ENCODE measurements at places on chromosomes 2 and 18.

DNA sequence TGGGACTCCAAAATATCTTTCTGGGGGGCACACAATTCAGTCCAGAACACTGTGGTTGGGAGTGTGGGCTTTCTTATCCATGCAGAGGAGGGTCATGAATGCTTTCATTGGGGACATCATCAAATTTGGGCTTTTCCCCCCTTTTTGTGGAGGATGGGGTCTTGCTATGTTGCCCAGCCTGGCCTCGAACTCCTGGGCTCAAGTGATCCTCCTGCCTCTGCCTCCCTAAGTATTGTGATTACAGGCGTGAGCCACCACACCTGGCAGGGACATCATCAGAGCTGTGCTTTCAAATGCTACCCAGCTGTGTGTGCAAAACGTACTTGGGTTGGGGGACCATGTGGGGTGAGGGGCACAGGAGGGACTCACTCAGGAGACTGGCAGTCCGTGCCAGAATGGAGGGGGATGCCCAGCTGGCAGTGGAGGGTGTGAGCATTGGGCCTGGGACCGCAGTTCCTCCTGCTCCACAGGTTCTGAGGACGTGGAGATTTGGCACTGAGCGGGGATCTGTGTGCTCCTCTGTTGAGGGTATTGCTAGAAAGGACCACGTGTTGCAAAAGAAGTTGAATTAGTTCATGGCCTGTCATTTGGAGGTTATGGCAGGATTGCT is 24.4 kb downstream of the EMILIN2 start:
- no peak for DNase-seq

DNA sequence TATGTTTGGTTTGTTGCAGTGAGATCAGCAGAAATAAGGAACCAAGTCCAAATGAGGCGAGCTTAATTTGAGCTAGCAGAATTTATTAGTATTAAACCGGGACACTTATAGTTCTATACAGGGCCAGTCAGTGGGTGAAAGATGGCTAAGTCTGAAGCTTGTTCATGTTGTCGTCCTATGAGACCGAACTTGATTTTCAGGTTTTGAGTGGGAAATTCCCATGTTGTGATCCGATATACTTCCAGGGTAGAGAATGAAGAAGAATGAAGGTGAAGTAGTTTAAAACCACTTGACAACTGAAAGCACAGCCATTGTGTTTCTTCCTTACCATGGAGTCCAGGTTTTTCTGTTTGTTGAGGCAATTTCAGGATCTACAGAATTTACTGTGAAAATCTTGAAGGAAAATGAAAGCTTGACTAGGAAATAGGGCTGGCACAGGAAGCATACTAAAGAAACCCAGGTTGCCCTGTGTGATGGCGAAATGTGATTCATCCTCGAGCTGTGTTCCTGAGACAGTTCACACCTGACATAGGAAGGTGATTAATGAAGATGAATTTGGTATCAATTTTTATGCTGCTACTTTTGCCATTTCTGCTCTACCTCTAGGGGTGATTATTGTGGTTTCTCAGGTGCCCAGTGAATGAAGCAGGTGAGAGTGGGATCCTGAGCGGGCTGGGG is 37.6 kb upstream of the MGAT5 start:
- no peak for DNase-seq

GRCh38 chr2:127411653-127412369 is 6.4 kb upstream of the PROC start:
- DNase-seq, result no peak

- no peak for DNase-seq
These were observed 28.8 kb upstream of the EVA1A start for GRCh38 chr2:75589391-75590105.

DNA sequence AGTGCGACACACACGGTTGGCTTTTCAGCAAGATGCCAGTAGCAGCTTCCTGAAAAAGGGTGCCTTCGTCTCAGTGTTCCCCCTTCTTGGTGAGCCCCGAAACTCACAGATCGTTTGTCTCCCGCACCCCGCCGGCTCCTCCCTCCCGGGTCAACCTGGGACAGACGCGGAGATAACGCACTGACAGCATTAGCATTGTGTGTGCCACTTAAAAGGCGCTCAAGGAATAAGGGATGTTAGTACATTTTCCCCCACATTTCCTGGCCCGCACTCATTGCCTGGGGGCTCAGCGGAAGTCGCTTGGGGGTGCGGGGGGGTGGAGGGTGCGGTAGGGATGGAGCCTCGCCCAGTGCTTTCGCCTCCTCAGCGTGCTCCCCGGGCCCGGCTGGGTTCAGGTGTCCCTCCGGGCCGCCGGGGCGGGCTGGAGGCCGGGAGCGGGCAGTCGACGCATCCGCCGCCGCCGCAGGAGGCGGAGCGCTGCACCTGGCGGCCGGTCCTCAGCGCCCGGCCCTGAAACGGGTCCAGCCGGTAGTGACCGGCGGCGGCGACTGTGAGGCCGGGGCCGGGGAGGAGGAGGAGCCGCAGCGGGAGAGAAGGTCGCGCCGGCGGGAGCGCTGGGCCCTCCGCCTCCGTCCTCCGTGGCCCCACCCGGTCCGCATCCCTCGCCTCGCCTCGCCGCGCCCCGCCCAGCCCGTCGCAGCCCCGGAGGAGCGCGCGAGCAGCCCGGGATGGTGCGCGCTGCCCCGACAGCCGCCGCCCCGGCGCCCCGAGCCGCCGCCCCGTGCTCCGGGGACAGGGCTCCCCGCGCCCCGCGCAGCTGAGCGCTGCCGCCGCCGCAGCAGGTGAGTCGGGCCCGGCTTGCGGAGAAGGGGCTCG is at the start of gene MFSD6:
TSS of gene MFSD6 (plus strand) at position 694 of the 876 bp plus-strand sequence. CDS start 27,675 bp downstream, outside the sequence.
- peak; percentile 49 for DNase-seq

DNA sequence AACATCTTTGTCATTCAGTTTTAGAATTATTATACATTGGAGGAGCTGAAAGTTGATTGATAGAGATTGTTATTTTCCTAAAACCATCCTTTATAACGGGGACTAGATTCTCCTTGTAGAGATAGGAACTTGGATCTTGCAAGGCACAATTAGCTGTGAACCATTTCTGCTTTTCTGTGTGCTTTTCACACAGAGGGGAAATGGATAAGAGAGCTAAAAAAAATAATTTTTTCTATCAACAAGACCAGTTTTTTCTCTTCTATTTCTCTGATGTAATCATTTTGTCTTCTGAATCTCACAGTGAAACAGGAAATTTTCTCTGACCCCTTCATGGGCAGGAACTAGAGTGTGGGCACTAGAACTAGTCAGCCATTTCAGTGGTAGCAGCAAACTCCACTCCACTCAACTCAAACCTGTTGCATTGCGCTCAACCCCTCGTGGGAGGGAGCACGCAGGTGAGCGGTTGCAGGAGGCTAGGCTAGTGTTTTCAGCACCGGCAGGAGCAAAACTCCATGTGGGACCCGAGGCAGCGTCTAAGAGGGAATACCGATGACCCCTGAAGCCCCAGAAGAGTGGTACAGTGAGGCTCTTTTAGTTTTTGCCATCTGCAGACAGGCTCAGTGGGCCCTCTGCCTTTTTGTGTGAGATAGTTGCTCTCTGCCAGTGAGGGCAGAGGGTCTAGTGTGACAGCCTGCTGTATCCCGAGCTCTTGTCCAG is 24.0 kb upstream of the SLC39A10 start:
- DNase-seq, result no peak

- DNase-seq, result no peak
These were observed 223.2 kb upstream of the COPS8 start for GRCh38 chr2:236862526-236862925.

DNA sequence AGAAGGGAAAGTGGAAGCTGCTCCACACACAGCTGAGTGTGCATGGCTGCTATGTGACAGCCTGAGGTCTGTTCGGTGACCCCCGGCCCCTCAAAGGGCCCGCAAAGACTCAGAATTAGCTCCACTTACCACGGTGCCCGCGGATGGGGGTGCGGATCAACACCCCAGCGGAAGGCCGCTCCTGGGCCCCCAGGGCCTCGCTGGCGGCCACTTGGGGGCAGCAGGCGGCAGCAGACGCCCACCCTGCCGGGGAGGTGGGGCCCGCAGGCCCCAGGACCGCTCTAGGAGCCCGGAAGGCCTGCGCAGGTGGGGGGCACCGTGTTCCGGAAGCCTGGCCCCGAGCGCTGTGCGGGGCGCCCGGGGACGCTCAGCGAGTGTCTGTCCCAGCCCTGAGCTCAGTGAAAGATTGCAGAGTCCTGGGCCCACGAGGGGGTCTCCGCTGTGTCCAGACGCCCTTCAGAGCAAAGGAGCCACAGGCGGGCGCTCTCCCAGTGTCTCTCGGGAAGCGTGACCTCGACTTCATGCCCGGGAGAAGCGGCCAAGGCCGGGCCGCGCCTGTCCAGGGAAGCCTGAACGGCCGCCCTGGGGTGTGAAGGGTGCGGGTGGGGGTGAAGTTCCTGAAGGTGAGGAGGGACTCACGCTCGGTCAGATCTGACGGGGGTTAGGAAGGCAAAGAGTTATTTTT is 118.7 kb downstream of the VAPA start:
- no peak for DNase-seq

GRCh38 chr2:2512931-2513330 is 181.9 kb upstream of the MYT1L start:
- no peak for DNase-seq

- no peak for DNase-seq
These were observed 1420.1 kb upstream of the NXPH2 start for GRCh38 chr2:140200307-140200706.

DNA sequence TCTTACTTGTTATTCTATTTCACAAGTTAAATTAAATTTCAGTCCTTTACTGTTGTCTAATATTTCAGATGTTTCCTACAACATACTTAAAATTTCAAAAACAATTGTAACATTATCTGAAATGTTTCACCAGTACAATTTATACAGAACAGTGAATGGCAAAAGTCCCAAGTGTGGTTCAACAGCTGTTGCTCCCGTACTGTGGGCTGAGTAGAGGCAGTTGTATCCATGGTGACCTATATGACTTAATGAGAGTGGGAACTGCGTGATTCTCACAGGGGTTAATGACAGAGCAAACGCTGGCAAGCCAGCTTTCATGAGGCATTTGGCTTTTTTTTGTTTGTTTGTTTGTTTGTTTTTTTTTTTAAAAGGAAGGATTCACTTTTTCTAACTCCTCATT is 5.3 kb upstream of the PLCL1 start:
- DNase-seq, result no peak

DNA sequence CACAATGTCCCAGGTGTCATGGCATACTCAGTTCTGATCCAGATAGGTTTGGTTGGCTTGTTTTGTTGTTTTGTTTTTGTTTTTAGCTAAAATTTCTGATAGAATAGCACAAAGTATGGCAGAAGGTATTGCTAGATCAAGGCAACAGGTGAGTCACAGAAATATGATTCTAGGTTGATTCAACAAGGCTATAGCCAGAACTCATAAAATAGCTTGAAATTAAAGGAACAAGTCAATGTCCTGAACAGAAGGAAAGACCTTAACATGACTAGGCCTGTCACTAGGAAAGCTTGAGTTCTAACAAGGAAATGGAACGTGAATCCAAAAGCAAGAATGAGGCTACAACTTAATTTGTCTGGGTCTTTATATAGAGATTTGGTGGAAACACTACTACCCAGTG is 157.1 kb downstream of the GALNT3 start:
- DNase-seq, result no peak

DNA sequence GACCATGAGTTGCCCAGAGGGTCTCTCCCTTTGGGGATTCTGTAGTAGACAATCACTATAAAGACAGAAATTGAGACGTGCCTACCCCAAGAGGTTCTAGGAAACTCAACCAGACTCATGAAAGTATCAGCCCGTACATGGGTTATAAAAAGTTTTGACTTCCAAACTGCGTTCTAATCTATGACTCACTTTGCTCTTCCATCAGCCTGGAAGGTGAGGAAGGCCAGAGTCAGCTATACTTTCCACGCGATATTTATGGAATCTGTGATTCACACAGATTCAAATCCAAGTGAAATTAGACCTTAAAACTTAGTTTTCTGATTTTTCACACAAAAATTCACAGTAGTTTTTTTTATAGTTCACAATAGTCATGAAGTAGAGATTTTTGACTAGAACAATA is 7.7 kb upstream of the LYPD1 start:
- no peak for DNase-seq

- peak; percentile 88 for DNase-seq
These were observed 66.3 kb upstream of the TCF7L1 start for GRCh38 chr2:85066874-85067351.

GRCh38 chr2:203873461-203873860 is 5.9 kb downstream of the CTLA4 start:
- DNase-seq, result no peak

GRCh38 chr18:9751371-9752031 is 43.4 kb downstream of the RAB31 start:
- DNase-seq, result no peak

- DNase-seq, result no peak
These were observed 384.9 kb upstream of the DCC start for GRCh38 chr18:51955136-51955535.

- DNase-seq, result no peak
These were observed 3.8 kb downstream of the ACTG2 start for GRCh38 chr2:73896362-73897239.

DNA sequence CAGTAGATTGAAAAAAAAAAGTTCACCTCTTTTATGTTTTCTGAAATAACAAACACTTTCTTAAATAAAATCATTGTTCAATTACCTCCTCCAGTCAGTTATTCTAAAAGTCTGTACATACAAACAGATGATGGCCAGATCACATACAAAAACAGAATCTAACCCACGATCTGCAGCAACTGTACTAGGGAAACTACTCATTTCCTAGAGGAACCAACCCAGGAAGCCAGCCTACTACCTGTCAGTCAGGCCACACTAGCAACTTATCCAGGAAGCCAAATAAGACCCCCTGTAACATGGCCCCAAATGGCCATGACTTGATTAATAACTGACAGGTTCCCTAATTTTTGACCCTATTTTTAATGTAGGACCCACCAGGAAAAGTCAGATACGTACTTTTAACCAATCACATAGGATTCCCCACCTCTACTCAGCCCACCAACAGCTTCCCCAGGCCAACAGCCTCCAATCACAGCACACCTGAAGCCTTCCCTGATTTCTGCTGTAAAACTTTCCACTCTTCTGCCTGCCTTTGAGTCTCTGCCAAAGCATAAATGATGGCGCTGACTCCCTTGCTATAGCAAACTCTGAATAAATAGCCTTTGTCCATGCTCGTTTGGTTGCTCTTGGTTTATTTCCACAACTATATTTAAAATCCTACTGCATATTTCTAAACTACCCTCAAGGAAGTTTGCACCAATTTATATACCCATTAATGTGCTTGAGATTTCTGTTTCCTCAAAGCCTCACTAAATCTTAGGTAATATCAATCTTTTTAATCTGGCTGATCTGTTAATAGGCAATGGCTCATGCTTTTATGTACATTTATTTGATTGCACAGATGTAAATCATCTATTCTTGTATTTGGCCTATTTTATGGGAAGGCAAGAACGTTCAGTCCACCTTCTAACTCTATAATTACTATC is 486.4 kb downstream of the FBXO15 start:
- no peak for DNase-seq

- no peak for DNase-seq
These were observed 133.7 kb downstream of the RHBDD1 start for GRCh38 chr2:226969417-226970080.
